Activated naive CD4-positive, alpha-beta T cell treated with Interleukin-2 at 50 U/mL for 16 hours (primary cell): ENCODE measurements at places on chromosomes 11 and 22.

GRCh38 chr22:44819966-44820631, 67.7 kb downstream of the ARHGAP8 start:
- no peak for DNase-seq

DNA sequence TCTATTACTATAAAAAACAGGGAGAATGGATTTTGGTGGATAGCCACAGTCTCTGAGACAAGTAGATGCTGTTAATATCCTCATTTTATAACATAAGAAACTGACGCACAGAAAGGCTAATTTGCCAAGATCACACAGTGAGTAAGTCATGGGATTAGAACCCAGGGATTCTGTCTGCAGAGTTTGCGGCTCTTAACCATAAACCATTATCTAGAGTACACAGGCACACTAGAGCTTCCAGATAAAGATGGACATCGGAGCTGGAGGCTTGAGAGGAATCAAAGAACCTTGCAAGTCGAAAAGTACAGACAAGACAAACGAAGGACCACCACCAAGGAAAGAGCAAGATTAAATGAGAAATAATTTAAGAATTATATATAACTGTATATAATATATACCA, 11.3 kb downstream of the LGALS12 start:
- no peak for DNase-seq

DNA sequence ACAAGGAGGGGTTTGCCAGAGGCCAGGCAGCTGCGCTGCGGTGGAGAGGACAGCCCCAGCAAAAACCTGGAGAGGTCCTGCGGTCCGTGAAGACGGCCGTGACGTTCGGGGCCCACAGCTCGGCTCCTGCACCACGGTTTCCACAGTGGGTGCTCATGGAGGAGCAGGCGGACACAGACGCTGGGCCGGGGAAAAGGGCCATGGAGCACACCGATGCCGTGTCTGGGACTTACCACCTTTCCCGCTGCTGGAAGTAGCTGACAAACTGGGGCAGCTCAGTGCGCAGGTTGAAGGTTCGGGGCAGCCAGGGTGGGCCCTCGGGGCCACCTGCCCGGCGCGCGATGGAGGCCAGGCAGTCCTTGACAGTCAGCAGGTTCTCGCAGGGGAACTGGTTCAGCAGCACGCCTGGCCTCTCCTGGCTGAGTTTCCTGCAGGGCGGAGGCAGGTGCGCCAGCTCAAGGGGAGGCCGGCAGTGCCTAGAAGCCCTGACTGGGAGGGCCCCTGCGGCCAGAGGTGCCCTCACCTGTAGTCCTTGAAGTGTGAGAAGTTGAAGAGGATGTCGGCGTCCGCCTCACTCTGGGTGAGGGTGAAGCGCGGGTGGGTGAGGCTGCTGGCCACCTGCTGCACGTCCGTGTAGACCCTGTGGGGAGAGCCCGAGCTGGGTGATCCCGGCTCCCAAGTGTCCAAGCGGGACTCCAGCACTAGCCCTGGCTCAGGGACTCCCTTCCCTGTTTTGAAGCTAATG, 12.8 kb downstream of the TTLL12 start:
- no peak for DNase-seq

DNA sequence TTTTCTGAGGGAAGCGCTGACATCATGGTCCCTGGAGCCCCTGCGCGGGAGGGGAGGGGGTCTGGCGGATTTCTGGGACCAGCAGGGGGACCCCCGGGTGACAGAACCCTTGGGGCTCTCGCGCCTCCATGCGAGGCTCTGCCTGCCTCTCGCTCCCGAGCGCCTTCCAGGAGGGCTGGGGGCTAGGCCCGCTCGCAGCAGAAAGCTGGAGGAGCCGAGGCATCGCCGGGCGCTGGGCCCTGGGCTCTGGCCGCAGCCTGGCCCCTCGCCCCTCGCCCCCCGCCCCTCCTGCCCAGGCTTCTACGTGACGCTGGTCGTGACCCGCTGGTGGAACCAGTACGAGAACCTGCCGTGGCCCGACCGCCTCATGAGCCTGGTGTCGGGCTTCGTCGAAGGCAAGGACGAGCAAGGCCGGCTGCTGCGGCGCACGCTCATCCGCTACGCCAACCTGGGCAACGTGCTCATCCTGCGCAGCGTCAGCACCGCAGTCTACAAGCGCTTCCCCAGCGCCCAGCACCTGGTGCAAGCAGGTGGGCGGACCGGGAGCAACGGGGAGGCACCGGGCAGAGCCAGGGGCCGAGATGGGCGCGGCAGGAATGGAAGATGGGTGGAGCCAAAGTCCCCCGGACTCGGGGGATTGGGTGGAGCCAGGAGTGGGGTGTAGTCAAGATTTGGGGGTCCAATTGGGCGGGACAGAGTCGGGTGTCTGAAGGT, 5.4 kb downstream of the BEST1 start:
- no peak for DNase-seq

GRCh38 chr11:74471668-74472429, 4.5 kb upstream of the KCNE3 start:
- DNase-seq: no peak

DNA sequence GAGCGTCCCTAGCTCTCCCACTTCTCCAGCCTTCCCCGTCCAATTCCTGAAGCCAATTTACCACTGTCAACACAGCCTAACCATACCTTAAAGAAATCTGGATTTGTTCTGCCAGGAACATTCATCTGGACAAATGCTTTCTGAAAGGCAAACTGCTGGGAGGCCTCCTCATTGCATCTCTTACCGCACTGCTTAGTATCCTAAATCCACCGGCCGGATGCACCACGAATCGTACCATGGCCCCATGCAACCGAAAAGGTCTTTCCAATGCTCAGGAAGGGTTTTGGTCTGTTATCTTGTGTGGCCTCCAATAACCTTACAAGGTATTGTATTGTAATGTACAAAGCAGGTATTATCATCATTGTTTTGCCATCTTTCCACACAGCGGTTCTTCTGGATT, 57.6 kb downstream of the MYH9 start:
- DNase-seq: no peak

DNA sequence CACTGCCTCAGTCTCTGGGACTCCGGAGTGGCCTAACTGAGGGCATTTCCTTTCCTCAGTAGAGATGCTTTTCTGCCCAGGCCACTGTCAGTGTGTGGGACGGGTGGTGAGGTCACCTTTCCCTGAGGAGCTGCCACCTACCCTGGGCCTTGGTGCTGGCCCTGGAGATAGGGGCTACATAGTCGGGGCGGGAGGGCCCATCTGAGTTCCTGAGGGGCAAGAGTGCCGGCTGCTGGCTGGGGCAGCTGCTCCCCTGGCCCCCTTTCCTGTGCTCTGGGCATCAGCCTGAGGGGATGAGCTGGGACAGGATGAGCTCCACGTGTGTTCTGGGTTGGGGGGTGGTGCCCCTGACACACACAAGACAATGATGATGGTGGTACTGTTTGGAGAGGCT, 5.4 kb downstream of the KCNC1 start:
- no peak for DNase-seq

- DNase-seq: no peak
Measured at GRCh38 chr11:17923217-17923616, 89.6 kb downstream of the SERGEF start.

DNA sequence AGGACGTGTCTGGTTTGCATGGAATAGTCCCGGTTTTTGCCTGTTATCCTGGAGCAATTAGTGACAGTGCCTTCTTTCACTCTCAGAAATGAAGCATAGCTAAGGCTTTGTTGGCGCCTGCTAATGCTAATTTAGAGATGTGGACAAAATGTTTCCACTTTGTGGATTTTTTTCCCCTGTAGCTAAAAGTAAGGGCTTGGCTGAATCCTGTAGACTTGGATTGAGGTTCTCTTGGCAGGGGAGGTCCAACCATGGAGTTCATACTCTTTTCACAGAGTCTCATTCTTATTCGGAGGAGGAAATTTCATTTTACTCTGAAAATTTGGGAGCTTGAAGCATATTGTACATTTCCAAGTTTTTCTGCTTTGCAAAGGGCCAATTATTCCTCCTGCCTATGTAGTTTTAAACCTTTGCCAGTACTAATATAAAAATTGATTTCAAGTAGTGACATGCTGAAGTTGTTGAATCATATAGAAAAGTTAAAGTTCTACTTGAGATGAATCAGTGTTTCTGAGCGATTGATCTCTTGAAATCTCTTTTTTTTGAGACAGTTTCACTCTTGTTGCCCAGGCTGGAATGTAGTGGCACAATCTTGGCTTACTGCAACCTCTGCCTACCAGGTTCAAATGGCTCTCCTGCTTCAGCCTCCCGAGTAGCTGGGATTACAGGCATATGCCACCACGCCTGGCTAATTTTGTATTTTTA, 20.0 kb downstream of the PPFIA1 start:
- no peak for DNase-seq

DNA sequence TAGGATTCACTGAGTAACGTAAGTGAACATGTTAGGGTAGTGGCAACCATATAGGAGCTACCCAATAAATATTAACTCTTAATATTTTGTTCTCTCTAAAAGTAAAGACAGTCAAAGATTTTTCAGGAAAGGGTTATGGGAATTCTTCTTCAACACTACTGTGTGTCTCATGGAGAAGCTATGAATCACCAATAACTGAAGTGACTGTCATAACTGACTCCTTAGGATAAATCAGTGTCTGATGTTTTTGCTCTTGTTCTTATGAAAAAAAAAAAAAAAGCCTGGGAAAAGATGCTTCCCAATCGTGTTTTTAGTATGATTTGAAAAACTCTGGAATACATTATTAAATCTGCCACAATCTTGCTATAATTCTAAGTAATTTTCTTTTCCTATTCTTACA, 111.2 kb upstream of the CEP126 start:
- DNase-seq: no peak

DNA sequence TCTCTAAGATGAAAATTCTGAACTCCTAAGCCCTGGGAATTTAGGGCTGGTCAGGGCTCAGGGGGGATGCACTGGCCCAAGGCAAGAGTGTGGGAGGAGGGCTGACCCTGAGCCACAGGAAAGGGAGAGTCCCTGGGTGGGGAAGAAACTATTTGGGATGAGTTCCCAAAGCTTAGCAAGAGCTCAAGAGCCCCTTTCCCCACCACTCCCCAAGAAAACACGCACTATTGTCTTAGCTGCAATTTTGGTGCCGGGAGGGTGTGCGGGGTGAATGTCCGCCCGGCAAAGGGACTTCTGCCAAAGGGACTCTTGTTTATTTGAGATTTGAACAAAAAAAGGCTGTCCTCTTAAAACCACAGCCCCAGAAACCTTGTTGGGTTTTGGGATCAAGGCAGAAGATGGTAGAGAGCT, 37.0 kb downstream of the KIAA1671 start:
- no peak for DNase-seq

DNA sequence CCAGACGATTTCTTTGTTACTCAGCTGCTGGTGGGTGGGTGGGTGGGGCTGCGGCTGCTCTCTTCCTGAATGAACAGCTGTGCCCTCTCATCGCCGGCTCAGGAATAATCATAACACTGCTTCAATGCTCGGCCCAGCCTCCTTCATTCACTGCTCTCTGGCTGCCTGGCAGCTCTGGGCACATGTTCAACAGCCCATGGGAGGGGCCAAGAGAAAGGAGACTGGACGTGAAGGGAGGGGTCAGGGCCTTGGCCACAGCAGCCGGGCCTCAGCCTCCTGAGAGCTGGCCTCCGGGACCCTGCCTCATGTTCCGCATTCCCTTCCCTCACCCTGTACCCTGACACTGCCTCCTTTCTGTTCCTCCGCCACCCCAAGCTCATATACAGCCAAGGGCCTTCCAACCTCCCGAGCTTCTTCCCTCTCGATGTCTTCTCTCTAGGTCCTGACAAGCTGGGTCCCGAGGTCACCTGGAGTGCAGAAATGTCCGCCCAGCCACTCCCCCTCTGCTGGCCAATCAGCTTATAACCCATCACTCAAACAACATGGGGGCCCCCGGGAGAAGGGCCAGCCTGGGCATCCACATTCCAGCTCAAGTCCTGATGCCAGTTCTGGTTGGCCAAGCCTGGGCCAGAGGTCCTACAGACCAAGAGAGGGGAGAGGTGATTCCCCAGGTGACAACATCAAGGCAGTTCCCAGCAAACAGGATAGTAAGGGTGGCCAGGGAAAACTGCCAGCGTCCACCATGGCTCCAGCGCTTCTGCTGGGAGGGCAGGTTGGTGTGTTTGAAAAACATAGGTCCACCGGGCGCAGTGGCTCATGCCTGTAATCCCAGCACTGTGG, 3.2 kb upstream of the CSDC2 start:
- peak; percentile 7 for DNase-seq

- DNase-seq: no peak
Measured at GRCh38 chr11:108591893-108592292, 1.7 kb downstream of the EXPH5 start.

GRCh38 chr11:19453651-19454257, 213.0 kb upstream of the E2F8 start:
- DNase-seq: no peak

DNA sequence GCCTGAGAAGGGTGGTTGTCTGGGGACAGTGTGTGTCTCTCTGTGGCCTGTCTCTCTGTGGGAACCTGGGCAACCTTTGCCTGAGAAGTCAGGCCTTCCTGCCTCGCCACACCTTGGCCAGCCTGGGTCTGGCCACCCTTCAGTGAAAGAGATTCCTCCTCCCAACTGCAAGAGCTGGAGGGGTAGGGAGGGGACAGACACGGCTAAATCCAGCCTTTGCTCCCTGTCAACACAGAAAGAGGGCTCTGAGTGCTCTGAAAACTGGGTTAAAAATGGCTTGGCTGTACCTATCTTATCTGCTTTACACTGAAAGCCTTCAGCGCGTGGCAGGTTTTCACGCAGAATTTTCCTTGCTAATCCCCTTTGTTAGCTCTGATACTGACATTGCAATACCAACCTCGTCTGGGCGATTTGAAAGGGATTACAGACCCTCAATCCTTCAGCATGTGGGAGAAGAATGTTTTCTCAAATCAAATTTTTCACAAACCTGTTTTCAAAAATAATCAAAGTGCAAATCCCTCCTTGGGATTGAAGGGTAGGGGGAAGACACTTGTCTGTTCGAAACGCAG, 163.7 kb downstream of the DSCAML1 start:
- DNase-seq: no peak

DNA sequence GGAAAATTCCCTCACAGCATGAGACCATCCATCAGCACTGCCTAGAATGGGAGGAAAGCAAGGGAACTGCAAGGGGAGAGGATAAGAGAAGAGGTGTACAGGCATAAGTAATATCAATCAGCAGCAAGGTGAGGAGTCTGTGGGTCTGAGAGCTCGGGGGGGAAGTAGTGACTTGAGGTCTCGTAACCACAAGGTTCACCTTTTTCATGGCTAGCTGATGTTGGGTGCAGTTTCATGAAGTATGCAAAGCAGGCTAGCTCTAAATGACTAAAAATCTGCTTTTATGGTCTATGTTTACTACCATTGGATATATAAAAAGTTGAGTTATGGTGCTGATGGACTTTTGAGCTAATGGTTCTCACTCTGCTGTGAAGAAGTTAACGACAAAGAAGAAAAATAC, 35.8 kb downstream of the OR4C6 start:
- DNase-seq: no peak
